ENCODE measurements at places on chromosomes 6 and 20.

DNA sequence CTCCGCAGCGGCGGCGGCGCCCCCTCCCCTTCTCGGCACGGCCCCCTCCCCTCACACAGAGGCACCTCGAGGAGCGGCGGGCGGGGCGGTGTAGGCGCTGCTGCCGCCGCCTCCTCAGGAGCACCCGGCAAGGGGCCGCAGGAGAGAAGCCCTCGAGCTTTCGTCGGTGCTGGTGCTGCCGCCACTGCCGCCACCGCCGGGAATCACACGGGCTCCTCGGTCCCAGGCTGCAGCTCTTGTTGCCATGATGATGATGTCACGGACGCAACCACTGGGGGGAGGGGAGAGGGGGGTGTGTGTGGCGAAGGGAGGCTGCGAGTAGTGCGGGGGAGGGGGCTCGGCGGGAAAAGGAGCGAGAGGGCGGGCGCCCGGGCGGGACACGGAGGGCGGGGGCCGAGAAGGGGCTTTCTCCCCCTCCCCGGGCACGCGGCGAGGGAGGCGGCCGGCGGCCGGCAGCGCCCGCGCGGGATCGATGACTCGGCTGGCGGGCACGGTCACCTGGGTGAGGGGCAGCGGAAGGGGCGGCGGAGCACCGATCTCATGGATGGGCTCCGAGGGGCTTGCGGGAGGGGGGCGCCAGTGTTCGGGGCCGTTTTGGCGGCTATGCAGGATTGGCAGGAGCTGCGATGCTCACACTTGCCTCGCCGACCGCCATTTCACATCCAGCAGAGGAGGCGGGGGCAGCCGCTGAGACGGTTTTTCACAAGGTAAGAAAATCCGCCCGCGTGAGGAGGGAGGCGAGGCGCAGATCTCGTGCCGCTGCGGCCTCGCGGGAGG is at the start of gene REV3L:
REV3L (minus strand) TSS at position 260 of the 777 bp plus-strand sequence. CDS start 330 bp downstream, outside the sequence.
- DNase-seq, result peak; percentile 90

GRCh38 chr6:34425132-34425497 is 754 bp downstream of the RPS10 start:
- no peak for DNase-seq

DNA sequence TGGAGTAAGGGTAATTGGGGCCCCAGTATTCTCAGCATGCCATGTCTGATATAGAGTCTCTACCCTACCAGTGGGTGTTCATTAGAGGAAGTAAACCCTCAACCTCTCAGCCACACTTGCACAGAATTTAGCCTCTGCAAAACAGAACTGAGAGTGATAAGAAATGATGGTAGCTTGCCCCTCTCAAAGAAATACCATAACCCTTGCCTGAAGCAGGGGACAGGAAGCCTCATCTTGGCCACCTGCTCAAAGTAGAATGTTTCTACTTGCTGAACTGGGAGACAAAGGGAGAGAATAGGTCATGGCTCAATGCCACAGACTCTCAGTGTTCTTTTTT is 33.7 kb downstream of the SPTLC3 start:
- DNase-seq, result no peak

GRCh38 chr20:5197270-5197827 is 70.5 kb downstream of the CDS2 start:
- no peak for DNase-seq

DNA sequence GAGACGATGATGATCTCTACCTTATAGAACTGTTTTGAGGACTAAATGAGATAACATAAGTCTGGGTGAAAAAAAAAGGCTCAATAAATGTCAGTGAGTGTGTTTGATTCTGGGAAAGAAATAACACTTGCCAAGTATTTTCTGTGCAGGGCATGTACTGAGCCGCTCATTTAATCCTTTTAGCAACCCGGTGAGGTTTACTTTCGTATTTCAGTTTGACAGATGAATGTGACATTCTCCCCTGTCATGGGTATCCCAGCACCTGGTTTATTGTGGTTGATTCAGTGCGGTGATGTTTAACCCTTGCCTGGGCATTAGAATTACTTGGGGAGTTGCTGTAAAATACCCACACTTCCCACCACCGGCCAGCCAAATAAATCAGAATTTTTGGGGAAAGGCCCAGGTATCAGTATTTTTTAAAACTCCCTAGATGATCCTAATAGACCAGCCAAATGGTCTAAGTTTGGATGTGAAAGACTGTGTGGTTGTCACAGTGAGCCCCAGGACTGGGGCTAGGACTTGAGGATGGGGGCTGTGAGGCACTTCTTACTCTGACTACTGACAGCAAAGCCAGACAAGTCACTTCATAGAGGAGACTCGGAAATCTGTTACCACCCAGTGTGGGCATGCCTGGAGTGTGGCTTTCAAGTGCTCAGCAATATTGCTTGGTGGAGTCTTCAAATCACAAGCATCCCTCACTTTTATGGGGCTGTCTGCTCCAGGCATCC is 100.2 kb upstream of the KCNG1 start:
- DNase-seq, result no peak

DNA sequence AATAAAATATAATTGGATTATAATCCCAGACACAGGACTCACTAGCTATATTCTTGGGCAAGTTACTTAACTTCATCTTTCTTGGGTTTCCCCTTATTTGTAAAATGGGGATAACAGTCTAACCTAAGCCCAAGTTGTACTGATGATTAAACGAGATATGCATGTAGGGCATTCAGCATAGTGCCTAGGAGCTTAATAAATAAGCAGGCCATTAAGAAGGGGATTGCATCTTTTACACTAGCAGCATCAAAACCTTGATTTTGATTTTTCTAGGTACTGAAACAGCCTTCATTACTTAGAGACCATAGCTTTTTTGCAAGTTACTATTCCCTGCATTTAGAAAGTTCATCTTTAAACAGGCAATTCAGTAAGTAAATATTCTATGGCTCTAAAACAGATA is 2.2 kb upstream of the QKI start:
- DNase-seq, result no peak

GRCh38 chr6:38493931-38494547 is 145.7 kb downstream of the BTBD9 start:
- DNase-seq, result peak; percentile 28

GRCh38 chr6:97594844-97595243 is 311.8 kb upstream of the MMS22L start:
- DNase-seq, result no peak

GRCh38 chr6:108363113-108363512 is 68.3 kb downstream of the AFG1L start:
- DNase-seq, result no peak

DNA sequence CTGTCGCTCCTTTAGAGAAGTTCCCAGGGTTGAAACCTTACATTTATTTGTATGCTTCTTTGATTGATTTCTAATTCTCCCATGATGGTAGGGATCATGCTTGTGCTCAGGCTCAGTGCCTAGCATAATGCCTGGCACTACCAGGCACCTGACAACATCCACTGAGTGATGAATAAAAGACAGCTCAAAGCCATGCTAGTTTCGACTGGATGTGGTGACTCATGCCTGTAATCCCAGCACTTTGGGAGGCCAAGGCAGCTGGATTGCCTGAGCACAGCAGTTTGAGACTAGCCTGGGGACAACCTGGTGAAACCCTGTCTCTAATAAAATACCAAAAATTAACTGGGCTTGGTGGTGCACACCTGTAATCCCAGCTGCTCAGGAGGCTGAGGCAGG is 11.6 kb upstream of the CD164 start:
- DNase-seq, result no peak

GRCh38 chr6:163527291-163527690 is 112.8 kb downstream of the QKI start:
- no peak for DNase-seq

- DNase-seq, result no peak
These were observed 29.2 kb downstream of the TAF11 start for GRCh38 chr6:34858681-34859080.

GRCh38 chr6:166851911-166852310 is 104.4 kb downstream of the RNASET2 start:
- DNase-seq, result no peak

DNA sequence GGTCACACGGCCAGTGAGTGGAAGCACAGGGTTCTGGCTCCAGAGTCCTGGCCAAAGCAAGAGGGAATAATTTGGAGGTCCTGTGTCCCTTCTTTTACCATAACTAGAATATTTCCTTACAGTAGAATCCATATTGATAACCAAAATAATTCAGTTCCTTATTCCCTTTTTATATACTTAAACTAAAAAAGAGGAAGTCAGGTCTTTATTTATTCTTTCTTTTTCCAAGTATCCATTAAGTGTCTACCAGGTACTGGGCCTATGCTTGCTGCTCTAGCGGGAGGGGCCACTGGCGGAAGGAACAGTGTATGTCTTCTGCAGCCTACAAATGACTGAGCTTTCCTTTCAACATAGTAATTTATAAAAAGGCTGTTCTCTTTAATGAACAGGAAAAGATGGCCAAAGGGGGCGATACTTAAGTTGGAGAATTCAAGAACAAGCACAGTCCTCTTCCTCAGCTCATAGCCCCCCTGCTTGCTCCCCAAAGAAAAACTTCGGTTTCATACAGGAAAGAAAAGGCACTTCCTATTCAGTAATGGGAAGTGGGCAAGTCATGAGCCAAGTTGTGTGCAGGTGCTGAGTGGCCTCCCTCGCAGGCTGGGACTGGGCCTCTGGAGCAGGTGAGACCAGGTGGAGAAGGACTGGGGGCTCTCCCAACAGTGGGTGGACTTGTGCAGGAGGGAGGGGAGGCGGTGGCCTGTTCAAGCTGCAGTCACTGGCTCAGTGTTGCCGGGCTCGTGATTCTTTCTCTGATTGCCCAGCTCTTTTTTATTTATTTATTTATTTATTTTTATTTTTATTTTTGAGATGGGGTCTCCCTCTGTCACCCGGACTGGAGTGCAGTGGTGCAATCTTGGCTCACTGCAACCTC is 110.9 kb downstream of the ARMC2 start:
- no peak for DNase-seq

- no peak for DNase-seq
These were observed 792 bp upstream of the MICA start for GRCh38 chr6:31402324-31403282.

GRCh38 chr20:40323361-40323794 is 365.7 kb downstream of the MAFB start:
- DNase-seq, result peak; percentile 17

- no peak for DNase-seq
These were observed 99.4 kb downstream of the ASXL1 start for GRCh38 chr20:32457479-32457986.

- DNase-seq, result no peak
These were observed 712 bp downstream of the DEK start for GRCh38 chr6:18263418-18264218.

DNA sequence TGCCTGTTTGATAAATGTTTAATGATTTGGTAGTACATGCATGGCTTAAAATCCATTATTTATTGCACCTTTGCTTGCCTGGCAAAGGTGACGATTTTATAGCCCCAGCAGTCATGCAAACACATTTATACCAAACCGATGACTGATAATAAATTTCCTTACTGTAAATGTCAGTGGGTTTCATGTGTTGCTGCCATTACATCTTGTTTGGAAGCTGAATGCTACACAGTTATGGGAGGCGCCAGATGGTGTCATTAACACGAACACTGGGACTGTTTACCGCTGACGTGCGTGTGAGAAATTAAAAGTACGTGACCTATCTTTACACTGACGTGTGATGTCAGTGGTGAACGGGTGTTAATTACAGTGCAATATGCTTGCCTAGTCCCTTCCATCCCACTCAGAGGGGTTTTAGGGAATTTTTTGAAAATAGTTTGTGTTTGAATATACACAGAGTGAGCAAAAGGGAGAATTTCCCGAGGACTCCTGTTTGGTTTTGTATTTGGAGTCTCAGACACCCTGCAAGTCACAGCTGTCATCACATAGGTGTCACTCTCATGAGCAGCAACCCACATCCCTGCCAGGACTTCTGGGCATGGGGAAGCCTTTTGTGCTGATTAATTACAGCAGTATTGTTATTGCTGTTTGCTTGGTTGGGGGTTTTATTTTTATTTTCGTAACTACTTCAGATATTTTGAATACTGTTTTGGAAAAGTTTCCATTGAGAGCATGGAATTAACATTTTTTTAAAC is 151.8 kb upstream of the INSM1 start:
- DNase-seq, result no peak

GRCh38 chr6:87093199-87093598 is 1.7 kb downstream of the CGA start:
- DNase-seq, result no peak

DNA sequence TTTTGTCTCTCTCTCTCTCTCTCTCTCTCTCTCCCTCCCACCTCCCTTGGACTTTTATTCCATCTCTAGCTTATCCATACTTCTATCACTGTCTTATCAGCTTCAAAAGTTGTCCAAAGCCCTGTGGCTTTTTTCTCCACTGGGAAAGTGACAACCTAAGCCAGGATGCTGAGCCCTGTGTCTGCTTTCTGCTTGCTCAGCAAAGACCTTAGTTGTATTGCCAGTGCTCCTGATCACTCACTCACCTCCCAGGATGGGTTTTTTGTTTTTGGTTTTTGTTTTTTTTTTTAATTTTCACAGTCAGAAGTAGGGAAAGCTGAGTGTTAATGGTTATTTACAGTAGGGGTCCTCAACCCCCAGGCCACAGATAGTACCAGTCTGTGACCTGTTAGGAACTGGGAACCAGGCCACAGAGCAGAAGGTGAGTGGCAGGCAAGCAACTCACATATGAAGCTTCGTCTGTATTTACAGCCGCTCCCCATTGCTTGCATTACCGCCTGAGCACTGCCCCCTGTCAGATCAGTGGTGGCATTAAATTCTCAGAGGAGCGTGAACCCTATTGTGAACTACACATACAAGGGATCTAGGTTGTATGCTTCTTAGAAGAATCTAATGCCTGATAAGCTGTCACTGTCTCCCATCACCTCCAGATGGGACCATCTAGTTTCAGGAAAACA is 125.0 kb upstream of the ID4 start:
- no peak for DNase-seq

- DNase-seq, result no peak
These were observed 435.7 kb upstream of the FKBP1C start for GRCh38 chr6:62775427-62776022.

- DNase-seq, result no peak
These were observed 27.3 kb upstream of the SIRPG start for GRCh38 chr20:1684872-1685271.

GRCh38 chr6:13248584-13248985 is 79.8 kb downstream of the TBC1D7 start:
- DNase-seq, result no peak

Measured in DMS79 (cell line).